ENCODE measurements at places on chromosomes 5 and 9.

- no peak for DNase-seq
Measured at GRCh38 chr9:117355542-117355941, 59.3 kb downstream of the ASTN2 start.

DNA sequence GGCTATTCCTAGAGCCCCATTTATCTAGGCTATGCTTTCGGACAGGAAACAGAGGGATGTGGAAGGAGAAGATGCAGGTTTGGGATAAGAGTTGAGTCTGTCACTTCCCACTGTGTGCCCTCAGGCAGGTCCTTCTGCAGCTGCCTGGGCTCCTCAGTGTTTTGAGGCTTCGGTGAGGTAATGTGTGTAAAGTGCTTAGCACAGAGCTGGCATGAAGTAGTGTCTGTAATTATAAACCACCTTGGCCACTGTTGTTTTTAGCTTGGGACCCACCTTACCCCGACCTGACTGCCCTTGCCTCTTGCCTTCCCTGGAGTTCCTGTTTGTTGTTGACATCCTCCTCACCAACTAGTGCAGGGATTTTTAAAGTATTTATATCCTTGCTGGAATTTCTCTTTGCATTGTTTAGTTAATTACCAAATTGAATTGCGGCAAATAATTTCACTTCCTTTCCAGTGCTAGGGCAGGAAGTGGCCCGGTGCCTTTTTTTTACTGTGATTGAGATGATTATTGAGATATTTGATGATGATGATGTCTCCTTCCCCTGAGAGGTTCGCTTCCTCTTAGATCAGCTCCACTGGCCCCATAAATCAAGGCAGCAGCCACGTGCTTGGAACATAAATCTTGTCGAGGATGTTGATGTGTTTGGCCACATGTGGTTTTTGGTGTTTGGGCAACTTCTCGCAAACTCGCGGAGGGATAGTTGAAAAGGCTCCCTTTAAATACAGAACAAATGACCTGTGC lies 38.3 kb upstream of the DAB2IP start:
- no peak for DNase-seq

DNA sequence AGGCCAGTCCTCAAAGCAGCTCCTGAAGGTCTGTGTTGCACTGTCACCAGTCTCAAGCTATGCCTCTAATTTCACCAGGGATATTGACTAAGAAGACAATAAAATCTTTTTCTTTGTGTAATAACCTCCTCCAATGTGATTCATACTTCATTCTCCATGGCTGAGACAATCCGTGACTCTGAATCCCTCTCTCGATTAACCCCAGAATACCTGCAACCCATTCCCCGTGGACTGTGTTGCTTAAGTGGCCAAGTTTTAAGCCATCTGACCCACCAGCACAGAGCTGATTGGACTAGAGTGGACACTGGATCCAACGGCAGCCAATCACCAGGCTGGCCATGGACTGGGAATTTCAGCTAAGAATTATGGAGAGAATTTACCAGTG lies 5.4 kb upstream of the CCIN start:
- DNase-seq = no peak

GRCh38 chr5:125576822-125577221 lies 830.4 kb upstream of the ZNF608 start:
- DNase-seq = no peak

DNA sequence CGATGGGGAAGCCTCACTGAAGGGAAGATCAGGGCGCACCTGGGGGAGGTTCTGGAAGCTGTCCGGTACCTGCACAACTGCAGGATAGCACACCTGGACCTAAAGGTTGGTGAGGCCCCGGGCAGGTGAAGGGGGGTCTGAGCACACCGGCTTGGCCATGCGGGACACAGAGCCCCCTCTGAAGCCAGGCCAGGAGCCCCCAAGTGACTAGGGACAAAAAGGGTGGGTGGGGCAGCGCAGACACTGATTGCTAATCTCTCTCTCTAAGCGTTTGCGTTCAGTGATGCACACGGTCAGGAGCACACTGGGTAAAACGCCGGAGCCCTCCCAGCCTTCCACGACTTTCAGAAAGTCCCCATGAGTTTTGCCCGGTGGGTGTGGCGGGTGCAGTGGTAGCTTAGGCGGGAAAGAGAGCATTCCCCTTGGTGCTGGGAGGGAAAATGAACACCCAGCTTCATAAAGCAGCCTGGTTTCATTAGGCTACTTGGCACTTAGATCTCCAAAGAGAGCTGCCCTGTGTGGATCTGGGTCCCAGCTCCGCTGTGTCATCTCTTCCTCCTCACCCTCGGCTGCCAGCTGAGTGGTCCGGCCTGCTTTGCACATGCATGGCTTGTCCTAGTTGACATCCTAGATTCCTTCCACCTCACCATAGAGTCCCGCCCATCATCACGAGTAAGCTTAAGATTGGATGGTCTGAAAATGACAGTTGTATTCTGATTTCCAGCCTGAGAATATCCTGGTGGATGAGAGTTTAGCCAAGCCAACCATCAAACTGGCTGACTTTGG lies 74.2 kb upstream of the OTULINL start:
- DNase-seq = no peak

DNA sequence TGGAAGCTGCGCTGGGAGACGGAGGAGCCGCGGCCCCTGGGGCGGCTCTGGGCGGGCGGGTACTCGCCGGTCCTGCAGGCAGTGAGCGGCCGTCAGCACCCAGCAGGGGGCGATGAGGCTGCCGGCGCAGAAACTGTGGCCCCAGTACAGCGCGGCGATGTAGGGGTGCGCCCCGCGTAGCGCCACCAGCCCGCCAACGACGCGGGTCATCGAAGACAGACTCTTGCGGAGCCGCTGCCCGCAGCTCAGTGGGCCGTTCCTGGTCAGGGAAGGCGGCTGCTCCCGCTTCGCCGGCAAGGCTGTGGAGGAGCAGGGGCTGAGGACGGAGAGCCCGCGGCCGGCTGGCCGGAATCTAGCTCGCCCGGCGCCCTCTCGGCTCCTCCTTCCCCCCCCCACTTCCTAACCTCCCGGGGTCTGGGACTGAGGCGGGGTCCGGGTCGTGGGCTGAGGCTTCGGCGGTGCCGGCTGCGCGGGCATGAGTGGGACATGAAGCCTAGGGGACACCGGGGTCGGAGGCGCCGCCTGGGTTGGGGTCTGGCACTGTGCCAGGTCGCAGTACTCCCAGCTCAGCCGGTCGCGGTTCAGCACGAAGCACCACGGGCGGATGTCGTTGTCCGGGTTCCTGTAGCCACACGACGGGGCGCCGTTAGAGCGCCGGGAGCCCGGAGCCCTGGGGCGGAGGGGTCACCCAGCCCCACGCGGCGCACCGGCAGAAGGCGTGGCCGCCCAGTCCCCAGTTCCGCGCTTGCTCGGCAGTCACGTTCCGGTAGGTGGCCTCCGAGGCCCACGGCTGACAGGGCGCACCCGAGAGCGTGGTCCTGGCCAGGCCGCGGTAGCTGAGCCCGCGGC lies 3.6 kb upstream of the PFN3 start:
- DNase-seq = peak; percentile 90

- DNase-seq = no peak
Measured at GRCh38 chr9:3736161-3736560, 210.4 kb upstream of the RFX3 start.

GRCh38 chr9:133406480-133407307 lies 11.1 kb downstream of the REXO4 start:
- peak; percentile 84 for DNase-seq

DNA sequence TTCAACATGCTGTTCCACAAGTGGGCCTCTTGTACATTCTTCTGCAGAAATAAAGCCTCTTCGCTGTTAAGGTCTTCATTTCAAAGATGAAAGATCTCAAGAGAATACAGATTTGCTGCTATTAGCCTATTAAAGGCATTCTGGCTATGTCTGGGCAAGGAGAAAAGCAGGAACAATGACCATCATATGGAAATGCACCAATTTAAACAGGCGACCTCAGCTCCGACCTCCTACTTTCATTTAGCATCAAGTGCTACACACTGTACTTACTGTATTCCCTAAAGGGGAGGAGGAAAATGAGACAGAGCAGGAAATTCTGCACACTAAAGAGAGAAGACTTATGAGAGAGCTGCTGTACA lies 64.8 kb downstream of the HABP4 start:
- DNase-seq = no peak

- no peak for DNase-seq
Measured at GRCh38 chr9:117247266-117247665, 167.6 kb downstream of the ASTN2 start.

DNA sequence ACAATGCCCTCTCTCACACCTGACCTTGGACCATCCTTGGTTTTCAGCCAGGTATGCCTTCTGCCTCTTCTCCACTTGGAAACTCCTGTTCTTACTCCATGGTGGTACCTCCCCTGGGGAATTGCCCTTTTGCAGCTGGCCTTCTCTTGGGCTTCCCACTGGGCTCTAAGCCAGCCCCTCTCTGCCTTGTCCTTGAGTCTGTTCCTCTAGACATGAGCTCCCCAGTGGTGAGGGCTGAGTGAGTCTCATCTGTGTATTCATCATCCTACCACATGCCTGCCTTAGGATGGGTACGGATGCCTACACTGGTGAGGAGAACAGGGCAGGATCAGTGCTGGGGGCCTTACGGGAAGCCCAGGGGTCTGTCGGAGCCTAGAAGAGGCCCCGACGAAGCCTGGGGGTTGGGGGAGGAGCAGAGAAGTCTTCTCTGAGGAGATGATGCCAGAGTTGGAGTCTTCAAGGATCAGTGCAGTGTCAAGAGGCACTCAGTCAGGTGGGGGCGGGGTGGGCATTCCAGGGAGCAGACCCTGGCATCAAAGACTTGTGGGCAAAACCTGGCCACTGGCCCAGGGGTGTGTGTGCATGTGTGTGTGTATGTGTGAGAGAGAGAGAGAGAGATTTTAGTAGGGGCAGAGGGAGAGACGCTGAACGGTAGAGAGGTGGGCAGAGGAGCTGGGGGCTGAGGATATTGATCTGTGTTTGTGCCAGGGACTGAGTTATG lies 5.2 kb upstream of the CRB2 start:
- DNase-seq = no peak

GRCh38 chr5:174514983-174515394 lies 209.4 kb upstream of the MSX2 start:
- no peak for DNase-seq

DNA sequence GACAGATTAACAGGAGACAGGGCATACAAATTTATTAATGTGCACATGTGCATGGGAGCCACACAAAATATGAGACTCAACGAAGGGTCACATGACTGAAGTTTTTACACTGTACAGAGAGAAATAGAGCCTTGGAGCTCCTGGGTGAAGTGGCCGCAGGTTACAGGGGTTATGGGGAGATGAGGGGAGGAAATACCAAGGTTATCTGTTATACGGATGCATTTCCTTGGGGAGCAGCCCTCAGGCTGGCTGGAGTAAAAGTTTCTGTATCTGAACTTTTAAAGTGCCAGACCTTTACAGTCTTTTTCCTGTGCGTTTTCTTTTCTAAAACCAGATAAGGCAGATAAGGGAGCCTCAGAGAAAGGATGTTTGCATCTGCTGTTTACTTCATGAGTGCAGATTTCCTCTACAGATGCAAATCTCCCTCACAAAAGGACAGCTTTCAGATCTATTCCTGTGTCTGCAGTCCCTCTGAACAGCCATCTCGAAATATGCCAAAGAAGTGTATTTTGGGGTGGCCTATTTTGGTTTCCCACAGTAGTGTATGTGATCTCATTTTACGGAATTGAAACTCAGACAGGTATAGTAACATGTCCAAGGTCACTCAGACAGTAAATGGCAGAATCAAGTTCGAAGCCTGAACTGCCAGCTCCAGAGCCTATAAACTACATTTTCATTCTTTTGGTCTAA lies 139.3 kb upstream of the FBXL17 start:
- DNase-seq = no peak

DNA sequence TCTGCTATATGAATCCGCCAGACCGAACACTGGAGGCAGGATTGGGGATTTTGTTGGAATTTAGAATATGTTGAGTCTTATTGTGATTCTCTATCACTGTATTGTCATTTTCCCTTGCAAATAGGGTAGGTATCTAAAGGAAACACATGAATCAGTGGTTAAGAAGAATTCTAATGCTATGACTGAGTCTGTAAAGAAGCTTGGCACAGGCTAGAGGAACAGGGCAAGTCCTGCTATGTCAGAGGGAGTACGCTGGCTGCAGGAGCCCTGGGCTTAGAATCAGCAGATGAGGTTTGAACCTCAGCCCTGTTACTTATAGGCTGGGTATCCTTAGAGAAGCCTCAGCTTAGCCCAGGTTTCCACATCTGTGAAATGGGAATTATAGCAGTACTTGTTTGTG lies 198.1 kb downstream of the NR3C1 start:
- DNase-seq = no peak

DNA sequence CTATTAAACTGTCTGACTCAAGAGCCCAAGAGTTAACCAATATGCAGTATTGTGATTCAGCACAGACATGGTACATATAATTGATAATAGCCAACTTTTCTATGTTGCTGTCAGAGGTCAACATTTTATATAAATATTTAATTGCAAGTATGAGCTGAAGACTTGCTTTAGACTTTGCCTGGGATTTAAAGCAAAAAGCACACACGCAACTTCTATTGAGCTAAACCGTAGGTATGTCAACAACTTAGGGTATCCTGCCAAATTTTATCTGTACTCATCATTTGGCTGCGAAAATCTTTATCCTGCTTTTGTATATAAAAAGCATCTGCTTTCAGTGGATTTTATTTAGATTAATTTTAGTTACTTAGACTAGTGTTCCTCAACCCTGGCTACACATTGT lies 27.4 kb downstream of the UHRF2 start:
- no peak for DNase-seq

DNA sequence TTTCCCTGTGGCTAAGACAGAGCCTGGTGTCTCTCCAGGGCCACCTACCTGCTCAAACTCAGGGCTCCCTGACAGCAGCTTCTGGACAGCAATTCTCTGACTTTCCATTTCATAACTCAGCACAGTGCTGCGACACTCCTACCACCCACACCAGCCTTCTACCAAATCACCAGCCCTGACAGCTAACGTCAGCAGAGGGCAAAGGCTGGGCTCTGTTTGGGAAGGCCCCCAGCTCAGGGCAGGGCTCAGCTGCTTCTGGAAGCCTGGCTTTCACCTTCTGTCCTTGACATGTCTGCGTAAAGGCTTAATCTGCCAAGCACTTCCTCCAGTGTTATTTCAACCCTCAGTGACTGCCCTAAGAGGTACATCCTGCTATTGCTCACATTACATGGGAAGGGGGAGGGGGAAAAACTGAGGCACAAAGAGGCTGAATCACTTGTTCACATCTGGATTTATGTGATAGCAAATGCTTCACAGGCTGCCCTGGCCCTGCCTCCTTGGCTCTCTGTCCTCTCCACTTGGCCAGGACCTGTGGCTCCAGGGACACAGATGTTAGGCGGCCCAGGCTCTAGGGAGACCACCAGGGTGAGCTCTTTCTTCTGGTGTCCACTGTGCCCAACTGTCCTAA lies 102.5 kb upstream of the PANK3 start:
- DNase-seq = no peak

DNA sequence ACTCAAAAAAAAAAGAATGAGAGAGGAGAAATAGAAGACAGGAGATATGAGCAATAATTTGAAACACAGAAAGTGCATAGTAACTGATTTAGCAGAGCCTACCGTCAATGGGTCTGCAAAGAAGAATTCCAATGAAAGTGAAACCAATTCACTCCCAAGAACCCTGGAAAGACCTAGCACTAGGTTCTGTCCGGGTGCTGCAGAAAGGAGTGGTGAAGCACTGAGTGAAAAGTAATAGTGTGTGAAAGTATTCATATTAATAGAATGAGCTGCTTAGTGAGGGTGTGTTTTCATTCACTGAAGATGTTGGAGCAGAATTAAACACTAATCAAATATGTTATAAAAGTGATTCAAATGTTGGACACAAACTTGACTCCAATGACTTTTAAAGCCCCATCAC lies 51.3 kb upstream of the SLC30A5 start:
- no peak for DNase-seq

- DNase-seq = no peak
Measured at GRCh38 chr9:5719100-5719926, 90.4 kb downstream of the RIC1 start.

Measured in CD4-positive, alpha-beta T cell treated with Interleukin-12 subunit alpha and Interleukin-12 subunit beta, for 1 hour (primary cell).